ENCODE measurements at places on chromosomes 16 and 17.

- DNase-seq: peak; percentile 10
Observed at GRCh38 chr16:49350265-49351095, 23.1 kb upstream of the C16orf78 start.

GRCh38 chr16:53068423-53068833 is 13.6 kb downstream of the CHD9 start:
- no peak for DNase-seq

- DNase-seq: no peak
Observed at GRCh38 chr17:74206332-74206818, 2.9 kb downstream of the RPL38 start.

- DNase-seq: no peak
Observed at GRCh38 chr17:66633317-66633965, 201.5 kb upstream of the CACNG5 start.

- no peak for DNase-seq
Observed at GRCh38 chr16:57146735-57147134, 39.1 kb downstream of the PSME3IP1 start.

DNA sequence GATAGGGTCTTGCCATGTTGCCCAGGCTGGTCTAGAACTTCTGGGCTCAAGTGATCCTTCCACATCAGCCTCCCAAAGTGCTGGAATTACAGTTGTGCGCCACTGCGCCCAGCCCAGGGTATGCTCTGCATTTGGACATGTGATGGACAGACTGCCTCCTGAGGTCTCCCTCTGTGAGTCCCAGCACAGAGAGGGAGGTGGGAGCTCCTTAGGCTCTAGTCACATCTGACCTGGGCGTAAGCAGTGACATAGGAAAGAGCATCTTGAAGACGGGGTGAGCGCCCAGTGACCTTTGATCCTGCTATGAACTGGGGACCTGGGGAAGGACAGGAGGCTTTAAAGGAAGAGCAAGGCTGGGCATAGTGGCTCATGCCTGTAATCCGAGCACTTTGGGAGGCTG is 2.2 kb upstream of the GFAP start:
- DNase-seq: no peak

DNA sequence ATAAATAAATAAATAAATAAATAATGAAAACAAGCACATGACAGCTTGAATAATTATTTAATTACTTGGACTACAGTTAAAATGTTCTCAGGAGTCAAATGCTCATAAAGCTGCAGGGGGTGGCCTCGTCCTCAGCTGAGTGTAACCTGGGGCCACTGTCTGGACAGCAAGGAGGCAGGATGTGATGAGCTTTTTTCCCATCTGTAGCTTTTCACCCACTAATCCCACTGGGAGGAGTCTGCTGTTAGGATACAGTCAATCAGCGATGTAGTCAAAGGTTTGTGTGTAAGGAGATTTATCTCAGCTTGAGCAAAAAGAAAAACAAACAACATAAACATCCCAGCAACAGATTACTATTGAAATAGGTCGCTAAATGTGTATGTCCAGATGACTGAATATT is 22.5 kb downstream of the ZCCHC14 start:
- no peak for DNase-seq

DNA sequence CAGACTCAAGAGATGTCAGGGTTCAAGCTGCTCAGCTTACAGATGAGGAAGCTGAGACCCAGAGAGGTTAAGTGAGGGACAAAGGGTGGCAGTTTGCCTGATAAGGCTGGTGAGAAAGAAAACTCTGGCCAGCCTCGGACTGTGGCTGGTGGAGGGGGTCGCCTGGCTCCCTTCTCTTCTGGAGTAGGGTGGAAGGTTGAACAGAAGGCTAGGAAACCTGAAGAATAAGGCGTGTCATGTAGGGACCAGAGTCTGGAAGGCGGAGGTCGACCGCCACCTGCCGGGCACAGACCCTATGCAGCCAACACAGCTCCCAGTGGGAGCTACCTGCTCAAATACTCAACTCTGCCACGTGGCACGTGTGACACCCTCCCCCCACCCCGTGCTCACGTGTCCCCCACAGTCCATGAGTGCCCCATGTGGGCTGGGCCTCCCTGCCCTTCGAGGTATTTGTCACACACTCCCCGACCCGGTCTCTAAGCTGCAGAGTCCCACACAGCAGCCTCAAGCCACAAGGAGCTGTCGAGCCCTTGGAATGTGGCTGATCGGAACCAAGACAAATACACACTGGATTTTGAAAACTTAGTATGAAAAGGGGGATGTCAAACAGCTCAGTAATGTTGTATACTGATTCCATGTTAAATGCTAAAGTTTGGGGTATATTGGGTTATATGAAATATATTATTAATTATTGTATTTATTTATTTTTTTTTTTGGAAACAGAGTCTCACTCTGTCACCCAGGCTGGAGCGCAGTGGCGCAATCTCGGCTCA is 11.8 kb downstream of the HID1 start:
- DNase-seq: no peak

DNA sequence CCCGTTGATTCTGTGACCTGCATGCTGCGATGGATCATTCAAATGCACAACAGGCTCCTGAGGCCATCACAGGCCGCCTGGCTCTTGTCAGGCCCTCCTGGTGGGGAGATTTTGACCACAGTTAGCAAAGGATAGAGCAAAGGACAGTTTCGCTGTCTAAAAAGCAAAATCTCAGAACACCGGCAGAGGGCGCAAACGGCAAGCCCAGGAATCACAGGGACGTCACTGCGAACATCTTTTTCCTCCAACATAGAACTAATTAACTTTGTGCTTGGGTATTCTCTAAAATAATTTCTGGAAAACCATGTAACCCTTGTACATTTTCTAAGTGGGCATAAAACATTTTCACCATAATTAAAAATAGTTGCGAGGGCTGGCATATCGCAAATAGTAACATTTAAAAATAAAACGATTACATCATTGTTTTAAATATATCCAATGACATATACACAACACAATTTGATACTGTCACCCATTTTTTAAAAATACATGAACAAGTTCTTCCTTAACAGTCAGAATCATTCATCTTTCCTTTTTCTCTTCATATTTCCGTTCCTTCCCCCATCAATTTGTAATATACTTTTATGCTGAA is 19.7 kb upstream of the SLC47A1 start:
- peak; percentile 42 for DNase-seq

- no peak for DNase-seq
Observed at GRCh38 chr16:11561454-11561805, 25.3 kb downstream of the LITAF start.

GRCh38 chr16:13866073-13866472 is 53.9 kb upstream of the ERCC4 start:
- peak; percentile 6 for DNase-seq

GRCh38 chr17:27601069-27601974 is 29.7 kb upstream of the LGALS9 start:
- DNase-seq: peak; percentile 74

- DNase-seq: no peak
Observed at GRCh38 chr17:32496395-32497073, 9.7 kb downstream of the CDK5R1 start.

DNA sequence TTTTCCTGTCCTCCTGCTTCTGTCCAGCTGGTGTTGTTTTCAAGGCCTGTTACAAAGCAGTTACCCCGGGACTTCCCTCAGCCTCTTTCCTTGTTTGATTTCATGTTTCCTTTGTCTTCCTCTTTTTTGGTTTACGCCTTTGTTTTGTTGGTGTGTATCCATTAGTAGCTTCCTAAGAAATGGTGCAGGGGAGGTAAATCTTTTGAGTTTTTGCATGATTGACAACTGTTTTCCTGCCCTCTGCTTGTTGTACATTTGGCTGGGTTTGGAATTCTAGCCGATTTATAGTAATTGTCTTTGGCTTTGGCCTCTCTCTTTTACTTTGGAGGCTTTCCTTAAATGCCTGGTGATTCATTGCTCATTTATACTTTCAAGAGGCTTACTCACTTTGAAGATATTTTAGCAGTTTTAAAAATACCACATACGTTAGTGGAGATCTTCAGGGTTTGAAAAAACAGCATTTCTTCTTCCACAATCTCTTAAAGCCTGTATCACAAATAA is 32.8 kb downstream of the DNAH2 start:
- DNase-seq: no peak

DNA sequence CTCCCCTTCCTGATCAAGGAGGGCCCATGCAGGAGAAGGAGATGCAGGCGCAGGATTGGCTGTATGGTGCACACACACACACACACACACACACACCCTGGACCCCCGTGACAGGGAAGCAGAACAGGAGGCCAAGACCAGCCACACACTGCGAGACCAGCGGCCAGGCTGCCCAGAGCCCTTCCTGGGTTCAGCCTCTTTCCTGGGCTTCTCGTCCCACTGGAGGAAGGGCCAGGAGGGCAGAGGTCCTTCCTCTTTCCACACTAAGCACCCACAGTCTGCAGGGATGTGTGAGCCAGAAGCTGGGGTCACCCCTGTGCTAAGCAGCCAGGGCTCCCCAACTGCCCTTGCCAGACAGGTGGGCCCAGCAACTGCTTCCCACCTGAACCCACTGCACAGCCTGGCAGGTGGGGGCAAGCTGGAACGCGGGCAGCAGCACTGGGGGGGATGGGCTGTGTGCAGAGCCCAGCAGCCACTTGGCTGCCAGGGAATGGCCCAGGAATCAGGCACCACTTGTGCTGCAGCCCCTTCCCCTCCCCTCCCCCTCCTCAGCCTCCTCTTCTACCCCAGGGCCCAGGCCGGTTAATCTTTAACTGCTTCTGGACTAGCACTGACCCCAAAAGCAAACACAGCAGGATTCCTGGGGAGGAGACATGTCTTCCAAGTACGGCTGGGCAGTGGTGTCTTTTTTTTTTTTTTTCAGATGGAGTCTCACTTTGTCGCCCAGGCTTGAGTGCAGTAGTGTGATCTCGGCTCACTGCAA is 44.6 kb upstream of the SLC38A10 start:
- no peak for DNase-seq

DNA sequence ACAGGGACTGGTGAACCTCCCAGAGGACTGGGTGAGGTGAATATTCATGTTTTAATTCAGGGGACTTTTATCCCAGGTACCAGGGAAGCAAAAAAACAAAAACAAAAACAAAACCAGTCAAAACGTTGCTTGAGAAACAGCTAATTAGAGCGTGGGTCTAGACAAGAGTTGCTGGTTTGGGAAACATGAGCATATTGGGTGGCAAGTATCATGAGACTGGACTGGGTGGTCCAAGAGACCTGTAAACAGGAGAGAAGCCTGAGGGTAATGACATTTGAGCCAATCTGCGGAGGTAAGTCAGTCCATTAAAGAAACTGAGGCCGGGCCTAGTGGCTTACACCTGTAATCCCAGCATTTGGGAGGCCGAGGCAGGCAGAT is 11.5 kb upstream of the BPTF start:
- DNase-seq: no peak

DNA sequence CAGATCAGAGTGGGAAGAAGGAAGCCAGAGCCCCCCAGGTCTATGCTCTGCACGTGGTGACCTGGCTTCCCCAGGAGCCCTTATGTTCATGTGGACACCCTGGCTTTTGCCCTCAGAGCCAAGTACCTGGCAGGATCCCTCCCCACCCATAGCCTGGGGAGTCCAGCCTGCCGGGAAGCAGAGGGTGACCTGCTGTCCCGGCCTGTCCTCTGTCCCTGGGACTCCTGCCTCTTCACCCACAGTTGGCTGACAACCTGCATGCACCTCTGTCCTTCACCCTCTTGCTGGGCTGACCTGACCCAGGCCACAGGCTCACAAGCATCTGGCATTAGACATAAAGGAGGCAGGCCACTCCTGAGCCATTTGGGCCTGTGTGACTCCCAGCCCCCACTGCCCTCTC is 60.2 kb downstream of the SMPD3 start:
- no peak for DNase-seq

- no peak for DNase-seq
Observed at GRCh38 chr17:49521471-49522356, 26.6 kb downstream of the NGFR start.

DNA sequence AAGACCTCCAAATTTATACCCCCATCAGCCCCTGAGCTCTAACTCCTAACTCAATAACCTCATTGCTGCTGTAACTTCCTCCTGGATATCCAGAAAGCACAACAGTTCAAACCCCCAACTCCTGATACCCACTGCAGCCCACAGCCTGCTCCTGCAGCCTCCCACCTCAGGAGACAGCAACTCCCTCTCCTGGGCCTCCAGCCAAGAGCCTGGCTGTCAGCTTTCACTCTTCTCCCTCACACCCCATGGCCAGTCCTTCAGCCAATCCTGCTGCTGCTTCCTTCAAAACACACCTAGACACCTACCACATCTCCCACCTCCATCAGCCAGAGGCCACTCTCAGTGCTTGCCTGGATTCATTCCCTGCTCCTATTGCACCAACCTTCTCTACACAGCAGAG is 5.4 kb downstream of the GINS2 start:
- DNase-seq: no peak

DNA sequence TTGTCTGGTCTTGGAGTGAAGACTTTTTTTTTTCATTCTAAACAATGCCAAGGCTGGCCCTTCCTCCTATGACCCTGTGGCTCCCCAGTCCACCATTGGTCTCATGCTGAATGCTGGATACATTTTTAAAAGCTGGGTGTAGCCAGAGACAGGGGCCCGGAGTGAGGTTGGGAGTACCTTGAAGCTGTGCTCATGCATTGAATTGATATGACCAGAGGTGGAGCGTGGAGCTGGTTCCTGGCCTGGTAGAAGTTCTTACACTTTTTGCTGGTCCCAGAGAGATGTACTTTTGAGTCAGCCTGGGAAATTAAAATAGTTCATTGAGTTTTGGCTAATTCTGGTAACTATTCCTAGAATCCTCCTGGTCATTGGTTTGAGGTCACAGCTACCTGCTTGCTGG is 83.6 kb downstream of the CMIP start:
- no peak for DNase-seq

GRCh38 chr17:17289701-17290100 is 8.7 kb upstream of the COPS3 start:
- no peak for DNase-seq

GRCh38 chr17:1372618-1373017 is 27.4 kb downstream of the YWHAE start:
- no peak for DNase-seq

DNA sequence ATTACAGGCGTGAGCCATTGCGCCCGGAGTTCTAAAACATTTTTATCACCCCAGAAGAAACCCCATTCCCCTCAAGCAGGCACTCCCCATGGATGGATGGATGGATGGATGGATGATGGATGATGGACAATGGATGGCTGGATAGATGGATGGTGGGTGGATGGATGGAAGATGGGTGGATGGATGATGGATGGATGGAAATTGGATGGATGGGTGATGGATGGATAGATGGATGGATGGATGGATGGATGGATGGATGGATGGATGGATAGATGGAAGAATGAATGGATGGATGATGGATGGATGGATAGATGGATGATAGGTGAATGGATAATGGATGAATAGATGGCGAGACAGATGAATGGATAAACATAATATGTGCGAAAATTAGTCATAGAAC is 16.5 kb downstream of the PLA2G10 start:
- DNase-seq: no peak

GRCh38 chr17:37752482-37752881 is 7.6 kb upstream of the HNF1B start:
- no peak for DNase-seq
